SHP77 treated with DMSO at 0.1 percent for 48 hours (cell line): ENCODE measurements at places on chromosomes 3 and 15.

DNA sequence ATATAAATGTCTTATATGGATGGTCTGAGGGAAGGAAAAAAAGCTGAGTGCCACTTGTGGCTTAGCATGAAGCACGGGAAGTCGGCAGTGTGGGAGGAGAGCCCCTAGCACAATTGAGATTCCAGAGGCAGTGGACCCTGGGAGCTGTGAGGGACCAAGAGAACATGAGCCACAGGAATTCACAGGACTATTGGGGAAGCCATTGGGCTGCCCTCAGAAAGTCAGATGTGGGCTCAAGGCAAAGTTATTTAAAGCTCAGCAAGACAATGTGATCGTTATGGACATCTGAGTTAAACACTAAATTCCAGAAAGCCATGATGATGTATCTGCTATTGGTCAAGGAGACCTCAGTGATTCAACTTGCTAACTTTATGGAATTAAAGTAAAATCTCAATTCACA lies 380.8 kb upstream of the IL12A start:
- DNase-seq = no peak

DNA sequence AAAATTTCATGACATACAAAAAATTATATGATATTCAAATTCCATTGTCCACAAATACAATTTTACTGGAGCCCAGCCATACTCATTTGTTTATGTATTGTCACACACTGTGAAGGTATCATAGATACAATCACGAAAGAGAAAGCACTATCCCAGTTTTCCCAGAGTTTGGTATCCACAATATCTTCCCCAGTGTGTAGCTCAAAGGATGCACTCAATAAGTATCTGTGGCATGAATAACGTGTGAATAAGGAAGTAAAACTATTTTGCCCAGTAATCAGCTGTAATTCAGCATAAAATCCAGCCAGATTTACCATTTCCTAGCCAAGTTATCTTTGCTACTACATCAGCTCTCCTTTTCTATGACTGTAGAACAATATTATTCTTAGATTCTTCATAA lies 131.3 kb upstream of the KCNMB2 start:
- no peak for DNase-seq

DNA sequence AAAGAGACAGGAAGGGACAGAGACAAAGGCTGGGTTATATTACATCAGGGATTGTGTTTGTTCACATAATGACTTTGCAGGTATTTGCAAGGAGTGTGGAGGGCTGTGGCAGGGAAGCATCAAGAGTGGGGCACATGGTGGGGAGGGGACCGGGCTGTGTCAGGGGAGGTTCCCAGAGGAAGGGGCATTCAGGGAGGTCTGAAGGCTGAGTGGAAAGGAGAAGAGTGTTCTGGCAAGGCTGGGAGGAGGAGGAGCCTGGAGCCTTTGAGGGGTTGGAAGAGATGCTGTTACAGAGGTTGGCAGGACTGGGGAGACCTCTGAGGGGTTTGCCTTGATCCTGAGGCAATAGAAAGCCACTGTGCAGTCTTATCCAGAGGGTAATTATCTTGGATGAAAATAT lies 49.4 kb downstream of the EXOG start:
- DNase-seq = no peak

DNA sequence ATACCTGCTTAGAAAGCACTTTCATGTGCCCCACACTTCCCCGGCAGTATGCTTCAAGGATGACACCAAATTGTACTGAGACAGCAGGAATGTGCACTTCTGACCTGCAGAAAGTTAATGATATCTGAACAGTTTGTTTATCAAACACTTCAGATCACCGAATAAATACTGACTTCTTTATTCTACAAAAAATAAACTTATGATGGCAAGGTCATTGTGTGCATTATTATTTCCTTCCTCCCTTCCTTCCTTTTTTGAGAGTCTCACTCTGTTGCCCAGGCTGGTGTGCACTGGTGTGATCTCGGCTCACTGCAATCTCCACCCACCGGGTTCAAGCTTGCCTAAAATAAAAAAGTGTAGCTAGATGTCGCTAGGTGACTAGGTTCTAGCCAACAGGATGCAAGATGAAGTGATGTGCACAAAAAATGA lies 80.3 kb downstream of the FAIM start:
- no peak for DNase-seq

DNA sequence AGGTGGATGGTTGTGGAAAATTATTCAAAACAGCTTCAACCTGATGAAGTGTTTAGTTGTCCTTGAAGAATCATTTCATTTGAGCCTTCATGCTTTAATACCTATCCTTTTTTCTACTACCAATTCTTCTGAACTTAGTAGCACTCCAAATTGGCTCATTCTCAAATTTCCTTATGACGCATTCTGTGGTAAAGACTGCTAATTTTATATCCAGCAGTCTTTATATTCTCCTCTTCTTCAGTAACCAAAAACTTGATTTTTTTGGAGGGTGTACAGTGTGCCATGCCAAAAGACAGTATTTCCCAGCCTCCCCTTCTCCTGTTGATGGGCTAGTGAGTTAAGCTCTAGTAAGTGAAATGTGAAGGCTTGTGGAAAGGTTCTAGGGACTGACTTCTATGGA lies 25.2 kb downstream of the CGNL1 start:
- no peak for DNase-seq

- DNase-seq = no peak
These were observed 2.8 kb downstream of the TAGLN3 start for GRCh38 chr3:112001526-112001925.

DNA sequence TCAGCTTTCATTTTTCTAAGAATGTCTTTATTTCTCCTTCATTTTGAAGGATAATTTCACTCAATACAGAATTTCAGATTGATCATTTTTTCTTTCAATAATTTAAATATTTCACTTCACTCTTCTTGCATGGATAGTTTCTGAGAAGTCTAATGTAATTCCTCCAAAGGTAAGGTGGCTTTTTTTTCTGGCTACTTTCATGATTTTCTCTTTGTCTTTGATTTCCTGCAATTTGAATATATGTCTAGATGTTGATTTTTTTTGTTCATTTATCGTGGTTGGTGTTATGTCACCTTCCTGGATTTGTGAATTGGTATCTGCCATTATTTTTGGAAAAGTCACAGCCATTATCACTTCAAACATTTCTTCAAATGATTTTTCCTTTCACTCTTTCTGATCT lies 14.6 kb upstream of the MCF2L2 start:
- DNase-seq = no peak

- DNase-seq = no peak
These were observed 145.0 kb downstream of the LRRK1 start for GRCh38 chr15:101063891-101064794.

- DNase-seq = no peak
These were observed 44.8 kb upstream of the ATP2C1 start for GRCh38 chr3:130849091-130849552.

DNA sequence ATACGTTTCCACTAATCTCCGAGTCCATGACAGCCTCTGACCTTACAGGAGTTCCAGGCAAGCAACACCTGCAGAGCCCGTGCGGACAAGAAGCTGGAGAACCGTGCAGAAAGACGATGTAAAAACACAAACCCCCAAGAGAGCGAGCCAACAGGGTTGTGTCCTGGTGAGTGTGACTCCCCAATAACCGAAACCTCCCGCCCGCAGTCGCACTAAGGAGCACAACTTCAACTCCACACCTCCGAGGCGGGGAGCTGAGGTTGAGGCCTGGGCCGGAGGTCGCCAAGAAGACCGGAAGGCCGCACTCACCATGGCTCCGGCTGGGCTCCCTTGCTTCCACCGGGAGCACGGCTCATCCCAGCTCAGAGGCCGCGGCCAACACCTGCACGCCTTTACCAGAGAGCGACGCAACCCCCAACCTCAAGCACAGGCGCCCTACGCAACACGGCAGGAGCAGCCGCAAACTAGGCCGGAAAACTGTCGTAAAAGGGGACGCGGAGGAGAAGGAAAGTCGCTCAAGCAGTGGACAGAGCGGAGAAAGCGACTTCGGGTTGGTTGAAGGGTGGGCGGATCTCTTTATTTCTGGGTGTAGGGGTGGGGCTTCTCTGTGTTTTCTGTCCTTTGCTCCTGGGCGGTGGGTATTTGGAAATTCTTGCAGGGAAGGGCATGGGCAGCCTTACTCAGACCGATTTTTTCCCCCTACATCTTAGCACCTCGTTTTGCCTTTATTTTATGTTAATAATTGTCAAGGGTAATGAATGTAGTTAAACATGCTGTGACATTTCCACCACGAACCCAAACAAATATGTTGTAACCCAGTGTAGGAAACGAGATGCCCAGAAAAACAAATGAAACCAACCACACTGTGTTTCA lies at the start of gene DNAJC19:
DNAJC19 (minus strand) TSS at position 446 of the 873 bp plus-strand sequence; CDS start at position 312, 134 bp downstream.
- peak; percentile 96 for DNase-seq

DNA sequence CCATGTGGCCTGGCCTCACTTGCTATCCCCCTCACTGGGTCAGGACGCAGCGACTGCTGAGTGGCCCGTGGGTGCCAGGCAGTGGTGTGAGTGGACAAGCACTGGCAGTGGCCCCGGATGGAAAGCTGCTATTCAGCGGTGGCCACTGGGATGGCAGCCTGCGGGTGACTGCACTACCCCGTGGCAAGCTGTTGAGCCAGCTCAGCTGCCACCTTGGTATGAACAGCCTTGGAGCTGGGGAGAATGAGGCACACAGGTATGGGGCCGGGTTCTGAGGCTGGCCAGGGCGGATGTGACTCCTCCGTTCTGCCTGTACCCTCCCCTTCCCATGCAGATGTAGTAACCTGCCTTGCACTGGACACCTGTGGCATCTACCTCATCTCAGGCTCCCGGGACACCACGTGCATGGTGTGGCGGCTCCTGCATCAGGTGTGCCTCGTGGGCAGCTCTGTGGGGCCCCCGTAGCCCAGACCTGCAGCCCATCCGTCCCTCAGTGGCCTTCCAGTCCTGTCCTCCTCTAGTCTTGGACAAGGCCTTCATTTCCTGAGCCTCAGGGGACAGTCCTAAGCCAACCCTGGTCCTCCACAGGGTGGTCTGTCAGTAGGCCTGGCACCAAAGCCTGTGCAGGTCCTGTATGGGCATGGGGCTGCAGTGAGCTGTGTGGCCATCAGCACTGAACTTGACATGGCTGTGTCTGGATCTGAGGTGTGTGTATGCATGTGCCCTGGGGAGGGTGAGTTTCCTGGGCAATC lies 28.2 kb downstream of the NBEAL2 start:
- no peak for DNase-seq

GRCh38 chr3:128236657-128237056 lies 83.4 kb downstream of the EEFSEC start:
- no peak for DNase-seq

DNA sequence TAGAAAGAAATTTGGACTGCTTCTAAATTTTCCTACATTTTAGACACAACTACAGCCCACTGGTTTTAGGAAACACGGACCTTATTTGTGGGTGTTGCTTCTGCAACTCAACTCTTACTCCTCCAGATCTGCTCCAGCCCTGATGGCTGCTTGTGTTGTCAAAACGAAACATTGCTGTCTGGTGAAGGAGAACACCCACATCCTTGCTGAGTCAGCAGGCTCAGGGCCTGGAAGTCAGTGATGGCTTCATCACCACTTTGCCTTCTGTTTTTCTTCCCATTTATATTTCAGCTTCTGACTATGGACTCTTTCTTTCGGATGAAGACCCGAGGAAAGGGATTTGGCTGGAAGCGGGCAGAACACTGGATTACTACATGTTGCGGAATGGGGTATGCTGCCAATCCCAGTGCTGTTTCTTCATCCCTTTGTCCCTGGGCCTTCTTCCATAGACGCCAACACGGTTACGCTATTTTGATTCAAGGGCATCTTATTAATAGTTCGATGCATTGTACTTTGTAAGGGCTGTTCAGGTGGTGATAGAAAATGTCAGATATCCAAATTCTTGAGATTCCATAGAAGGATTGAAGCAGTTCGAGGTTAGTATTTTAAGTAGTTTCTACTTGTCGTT lies 392.6 kb upstream of the TPM1 start:
- DNase-seq = no peak

DNA sequence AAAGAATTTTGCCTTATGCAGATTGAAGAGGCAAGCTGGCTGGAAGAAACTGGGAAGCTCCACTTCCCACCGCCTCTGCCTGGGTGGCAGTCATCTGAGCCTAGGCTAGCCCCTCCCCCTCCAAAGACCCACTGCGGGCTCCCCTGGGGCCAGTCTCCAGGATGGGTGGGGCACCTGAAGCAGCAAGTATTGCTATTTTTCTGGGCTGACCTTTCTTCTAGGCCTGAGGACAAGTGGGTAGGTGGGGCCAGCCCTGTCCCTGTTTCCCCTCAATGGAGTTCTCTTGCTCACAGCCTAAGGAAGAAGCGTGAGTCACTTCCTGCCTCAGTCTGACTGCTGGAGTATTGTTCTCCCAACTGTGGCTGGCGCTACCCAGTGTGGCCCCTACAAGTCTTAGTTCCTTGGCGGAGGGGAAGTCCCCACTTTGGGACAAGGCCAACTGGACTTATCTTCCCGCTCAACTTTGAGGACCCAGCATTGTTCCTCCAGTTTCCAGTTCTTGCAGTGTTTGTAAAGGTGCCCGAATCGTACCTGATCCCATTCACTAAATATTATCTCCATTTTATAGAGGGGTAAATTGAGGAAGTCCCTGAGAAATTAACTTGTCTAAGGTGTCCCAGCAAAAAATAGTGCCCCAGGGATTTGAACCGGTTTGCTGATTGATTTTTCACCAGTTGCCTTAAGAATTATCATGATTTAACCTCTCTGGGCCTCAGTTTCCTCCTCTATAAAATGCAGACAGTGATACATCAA lies 1.4 kb downstream of the FURIN start:
- peak; percentile 23 for DNase-seq

DNA sequence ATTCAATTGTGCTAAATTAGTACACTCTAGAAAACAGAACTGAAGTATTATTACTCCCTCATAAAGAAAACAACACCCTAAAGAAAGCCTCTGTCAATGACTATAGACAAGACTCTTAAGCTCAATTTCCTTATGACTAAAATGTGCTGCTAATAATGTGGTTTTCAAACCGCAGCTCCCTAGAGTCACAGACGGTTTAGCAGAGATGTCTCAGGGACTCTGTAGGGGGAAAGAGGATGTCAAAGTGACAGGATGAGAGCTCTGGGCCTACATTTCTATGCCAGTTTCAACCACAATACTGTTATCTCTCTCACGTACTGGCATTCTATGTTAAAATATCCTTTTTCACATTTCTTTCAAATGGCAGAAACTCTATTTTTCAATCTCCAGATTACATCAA lies 37.6 kb upstream of the WDR49 start:
- no peak for DNase-seq

DNA sequence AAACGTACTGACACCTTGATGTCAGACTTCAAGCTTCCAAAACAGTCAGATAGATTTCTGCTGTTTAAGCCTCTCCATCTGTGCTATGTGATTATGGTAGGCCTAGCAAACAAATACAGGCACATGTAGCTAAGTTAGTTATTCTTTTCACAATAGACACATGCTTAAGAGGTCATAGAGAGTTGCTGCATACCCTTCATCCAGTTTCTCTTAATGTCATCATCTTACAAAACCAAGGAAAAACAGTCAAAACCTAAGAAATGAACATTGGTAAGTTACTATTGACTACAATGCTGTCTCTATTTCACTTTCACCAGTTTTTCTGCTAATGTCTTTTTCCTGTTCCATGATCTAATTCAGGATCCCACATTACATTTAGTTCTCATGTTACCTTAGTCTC lies 946.8 kb downstream of the TUSC7 start:
- no peak for DNase-seq

GRCh38 chr3:133827684-133828083 lies 22.1 kb downstream of the SRPRB start:
- DNase-seq = no peak

GRCh38 chr3:151262871-151263525 lies 15.3 kb downstream of the P2RY14 start:
- no peak for DNase-seq

GRCh38 chr3:45894015-45894414 lies 7.7 kb downstream of the CCR9 start:
- DNase-seq = no peak
